Activated CD4-positive, alpha-beta T cell treated with anti-CD3 and anti-CD28 coated beads, Interleukin-2, amount 50 U/mL, for 4 hours (primary cell): ENCODE measurements at places on chromosomes 16 and 17.
A peak's percentile ranks its signal among the peaks of the same experiment; 100 is the strongest.

DNA sequence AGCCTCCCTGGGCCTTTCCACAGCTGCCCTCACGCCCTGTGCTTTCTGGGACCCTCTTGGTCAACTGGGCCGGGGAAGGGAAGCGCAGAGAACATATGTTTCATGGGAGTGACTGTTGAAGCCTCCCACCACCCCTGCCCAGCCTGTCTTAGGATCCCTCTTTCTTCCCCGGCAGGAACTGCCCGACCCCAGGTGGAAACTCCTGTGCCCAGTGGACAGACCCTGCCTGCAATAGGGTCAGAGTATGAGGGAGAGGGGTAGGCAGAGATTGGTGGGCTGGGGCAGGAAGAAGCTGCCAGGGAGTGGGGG, 10.5 kb downstream of the HEXIM2 start:
- DNase-seq, result no peak

DNA sequence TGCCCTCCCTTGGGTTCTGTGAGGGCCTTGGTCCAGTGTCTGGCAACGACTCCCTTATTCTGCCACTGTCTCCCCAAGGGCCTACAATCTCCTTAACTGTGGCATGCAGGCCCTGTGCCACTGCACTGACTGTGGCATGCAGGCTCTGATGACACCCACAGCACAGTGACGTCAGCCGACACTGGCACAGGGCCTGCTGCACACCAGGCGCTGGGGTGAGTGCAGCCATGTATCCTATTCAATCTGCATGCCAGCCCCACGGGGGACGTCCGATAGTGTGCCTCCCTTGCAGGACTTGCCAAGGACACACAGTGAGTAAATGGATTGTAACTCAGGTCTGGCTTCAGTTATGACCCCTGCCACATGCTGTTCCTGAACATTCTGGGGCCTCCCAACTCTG, 39.8 kb upstream of the RASD1 start:
- no peak for DNase-seq

DNA sequence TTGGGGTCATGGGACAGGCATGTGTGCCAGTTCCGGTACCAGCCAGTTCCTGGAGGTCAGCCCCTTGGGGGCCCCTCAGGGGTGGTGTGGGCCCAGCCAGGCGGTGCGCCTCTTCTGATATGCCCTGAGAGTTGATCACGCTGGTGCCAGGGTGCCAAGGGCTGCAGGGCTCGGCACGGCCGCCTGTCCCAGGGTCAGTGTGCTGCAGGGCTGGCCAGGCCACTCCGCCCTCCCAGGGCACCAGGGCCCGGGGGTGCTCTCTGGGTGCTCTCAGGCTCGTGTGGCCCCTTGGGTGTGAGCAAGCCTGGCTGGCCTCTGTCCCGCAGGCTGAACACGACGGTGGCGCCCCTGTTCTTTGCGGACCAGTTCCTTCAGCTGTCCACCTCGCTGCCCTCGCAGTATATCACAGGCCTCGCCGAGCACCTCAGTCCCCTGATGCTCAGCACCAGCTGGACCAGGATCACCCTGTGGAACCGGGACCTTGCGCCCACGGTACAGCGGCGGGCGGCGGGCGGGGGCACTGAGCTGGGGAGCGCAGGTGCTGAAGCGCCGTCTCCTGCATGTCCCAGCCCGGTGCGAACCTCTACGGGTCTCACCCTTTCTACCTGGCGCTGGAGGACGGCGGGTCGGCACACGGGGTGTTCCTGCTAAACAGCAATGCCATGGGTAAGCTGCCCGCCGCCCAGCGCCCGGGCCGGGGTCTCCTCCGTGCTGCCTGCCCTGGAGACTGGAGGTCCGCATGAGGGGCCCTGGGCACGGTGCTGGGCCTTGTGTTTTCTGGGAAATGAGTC, 6.0 kb downstream of the GAA start:
- DNase-seq, result no peak

DNA sequence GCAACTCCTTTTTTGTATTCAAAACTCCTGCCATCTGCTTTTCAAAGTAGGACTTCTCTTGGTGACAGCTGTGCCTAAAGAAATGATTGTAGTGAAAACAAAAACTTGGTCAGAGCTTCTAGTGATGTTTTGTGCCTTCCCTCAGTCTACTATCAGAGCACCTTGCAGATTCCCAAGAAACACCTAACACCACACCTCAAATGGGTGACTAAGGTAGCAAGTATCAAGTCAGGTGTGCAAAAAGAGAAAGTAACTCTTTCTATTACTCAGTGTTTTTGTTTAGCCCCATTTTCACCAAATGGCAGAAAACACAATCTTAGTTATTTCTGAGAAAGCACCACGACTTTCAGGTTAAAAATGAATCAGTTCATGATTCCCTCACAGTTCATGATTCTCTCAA, 2.0 kb upstream of the PMFBP1 start:
- no peak for DNase-seq

DNA sequence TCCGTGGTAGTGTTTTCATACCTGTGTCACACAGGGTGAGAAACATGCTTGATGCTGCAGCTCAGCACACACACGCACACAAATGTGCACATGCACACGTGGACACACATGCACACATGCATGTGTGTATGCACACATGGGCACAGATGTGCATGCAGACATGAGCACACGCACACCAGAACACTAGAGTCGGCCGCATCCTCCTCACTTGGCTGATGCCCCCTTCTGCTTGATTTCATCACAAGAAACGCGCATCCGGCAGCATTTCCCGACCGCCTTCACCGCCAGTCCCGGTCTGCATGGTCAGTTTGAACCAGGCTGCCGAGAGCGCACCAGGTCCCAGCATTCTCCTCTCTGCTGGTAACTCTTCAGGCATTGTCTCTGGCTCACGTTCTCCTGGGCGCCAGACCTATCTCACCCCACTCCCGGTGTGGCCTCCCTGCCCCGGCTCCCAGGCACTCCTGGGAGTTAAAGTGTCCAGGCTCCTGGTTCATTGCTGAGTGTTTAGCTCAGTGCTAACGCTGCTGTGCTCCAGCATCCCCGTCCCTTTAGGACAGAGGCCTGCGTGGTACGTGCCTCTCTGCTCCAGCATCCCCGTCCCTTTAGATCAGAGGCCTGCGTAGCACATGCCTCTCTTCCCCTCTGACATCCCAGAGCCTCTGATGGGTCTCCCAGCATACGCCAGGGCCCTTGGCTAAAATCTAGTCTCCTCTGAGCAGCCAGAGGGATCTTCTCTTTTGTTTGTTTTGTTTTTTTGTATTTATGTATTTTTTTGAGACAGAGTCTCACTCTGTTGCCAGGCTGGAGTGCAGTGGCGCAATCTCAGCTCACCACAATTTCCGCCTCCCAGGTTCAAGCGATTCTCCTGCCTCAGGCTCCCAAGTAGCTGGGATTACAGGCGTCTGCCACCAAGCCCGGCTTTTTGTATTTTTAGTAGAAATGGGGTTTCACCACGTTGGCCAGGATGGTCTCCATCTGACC, 16.0 kb downstream of the BAIAP2 start:
- DNase-seq, result no peak

- no peak for DNase-seq
These were observed 189.4 kb downstream of the CCDC182 start for GRCh38 chr17:57555636-57556175.

DNA sequence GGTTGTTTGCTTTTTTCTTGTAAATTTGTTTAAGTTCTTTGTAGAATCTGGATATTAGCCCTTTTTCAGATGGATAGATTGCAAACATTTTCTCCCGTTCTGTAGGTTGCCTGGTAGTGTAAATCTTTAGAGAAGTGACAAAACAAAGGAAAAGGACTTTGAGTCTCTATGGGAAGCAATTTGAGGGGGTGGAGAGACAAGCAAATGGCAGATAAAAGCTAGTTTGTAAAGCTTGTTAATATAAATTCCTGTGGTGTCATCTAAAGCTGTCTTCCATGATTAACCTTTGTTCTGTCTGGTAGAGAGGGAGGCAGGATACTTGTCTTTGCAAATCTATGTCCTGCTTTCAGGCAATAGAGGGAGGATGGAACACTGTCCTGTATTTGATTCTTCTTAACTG, 40.6 kb upstream of the CACNG4 start:
- no peak for DNase-seq

GRCh38 chr16:12288537-12289174, 312.1 kb downstream of the SNX29 start:
- no peak for DNase-seq

DNA sequence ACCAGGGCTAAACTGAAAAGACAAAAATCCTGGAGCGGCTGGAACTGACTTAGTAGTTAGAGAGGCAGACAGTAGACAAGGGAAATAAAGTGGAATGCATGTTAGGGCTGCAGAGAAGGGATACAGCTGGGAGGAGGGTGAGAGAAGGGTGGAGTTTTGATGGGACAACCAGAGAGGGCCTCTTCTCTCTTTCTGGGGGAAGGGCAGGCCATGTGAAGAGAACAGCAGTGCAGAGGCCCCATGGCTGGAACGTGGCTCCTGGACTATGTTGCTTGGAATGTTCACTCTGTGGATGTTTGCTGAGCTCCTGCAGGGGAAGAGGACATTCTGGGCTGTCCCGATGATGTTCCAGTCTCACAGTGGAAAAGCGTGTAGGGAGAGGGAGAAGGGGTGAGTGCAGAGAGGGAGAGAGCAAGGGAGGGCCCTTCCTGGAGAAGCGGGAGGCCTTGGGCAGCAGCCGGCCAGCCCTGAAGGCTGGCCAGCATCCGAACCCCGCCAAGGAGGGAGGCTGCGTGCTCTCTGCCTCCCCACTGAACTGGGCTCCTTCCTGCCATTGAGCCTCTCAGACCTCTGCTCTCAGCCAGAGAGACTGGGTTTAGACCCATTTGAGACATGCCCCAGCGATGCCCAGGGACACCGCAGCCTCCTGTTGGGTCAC, 33.1 kb upstream of the GSE1 start:
- no peak for DNase-seq

GRCh38 chr17:39485555-39485954, 24.3 kb downstream of the CDK12 start:
- DNase-seq, result no peak

DNA sequence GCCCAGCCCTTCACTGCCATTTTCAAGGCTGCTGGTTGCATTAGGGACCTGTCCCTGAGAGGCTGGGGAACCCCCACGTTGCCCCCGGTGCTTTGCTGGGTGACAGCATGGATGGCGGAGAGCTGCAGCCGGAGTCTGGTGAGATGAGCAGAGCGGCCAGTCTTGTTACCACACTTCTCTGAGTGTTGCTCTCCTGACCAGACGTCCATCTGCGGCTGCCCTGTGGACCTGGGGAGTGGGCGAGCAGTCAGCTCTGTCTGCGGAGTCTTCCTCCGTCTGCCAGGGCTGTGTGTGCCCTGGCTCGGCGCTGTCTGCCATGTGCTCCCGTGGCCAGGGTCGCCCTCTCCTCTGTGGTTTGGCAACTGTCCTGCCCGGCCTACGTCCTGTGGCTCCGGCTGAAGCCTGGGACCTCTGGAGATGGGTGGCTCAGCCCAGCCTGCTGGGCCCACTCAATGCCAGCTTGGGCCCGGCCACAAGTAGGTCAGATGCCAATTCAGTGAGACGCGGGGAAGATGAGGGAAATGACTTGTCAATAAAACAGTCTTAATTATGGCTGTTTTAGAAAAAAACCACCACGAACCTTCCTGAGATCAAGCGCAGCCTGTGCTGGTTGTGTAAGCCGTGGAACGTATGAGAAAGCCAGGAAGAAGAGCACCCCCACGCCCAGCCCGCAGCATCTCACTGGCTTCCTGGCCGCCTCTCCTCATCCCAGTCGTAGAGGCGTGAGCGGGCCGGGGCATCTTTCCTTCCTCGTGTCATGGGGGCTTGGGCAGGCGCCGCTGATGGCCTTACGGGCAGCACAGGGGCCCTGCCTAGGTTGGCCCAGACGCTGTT, 7.9 kb downstream of the KCTD5 start:
- DNase-seq, result no peak

- peak; percentile 24 for DNase-seq
These were observed 37.7 kb downstream of the RNF135 start for GRCh38 chr17:31008374-31009041.

DNA sequence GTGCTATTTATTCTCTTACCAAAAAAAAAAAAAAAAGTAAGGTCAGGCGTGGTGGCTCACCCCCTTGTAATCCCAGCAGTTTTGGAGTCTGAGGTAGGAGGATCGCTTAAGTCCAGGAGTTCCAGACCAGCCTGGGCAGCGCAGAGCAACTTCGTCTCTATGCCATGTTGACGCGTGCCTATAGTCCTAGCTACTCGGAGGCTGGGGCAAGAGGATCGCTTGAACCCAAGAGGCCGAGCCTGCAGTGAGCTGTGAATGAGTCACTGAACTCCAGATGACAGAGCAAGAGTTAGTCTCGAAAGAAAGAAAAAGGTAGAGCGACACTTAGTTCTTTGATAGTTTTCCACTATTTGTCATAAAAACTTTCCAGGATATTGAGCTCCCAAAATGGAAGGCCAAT, 1.4 kb upstream of the TENT4B start:
- DNase-seq, result no peak

GRCh38 chr17:78305801-78306200, 54.1 kb downstream of the SOCS3 start:
- DNase-seq, result no peak

DNA sequence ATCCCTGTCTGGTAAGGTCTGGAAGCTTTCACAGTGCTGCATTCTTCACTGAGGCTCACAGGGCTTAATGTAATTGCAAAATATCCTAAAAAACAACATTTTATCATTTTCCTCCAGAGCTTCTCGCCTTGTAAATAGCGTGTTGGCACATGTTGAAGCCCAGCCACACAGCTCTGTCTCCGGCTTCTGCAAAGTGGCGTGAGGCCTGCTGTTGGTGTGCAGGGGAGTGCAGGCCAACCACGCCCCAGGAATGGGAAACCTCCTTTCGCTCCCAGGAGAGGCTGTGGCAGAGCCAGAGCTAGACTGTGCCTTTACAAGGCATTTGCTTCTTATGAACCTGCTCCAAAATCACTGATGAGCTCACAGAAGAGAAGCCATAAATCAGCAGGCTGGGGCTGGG, 248.2 kb upstream of the MAF start:
- no peak for DNase-seq

- peak; percentile 83 for DNase-seq
These were observed 7.8 kb downstream of the SUPT4H1 start for GRCh38 chr17:58344047-58344790.

- DNase-seq, result no peak
These were observed 36.6 kb downstream of the RAB11FIP4 start for GRCh38 chr17:31428111-31428510.

- no peak for DNase-seq
These were observed 13.1 kb downstream of the ZSCAN10 start for GRCh38 chr16:3085868-3086595.

DNA sequence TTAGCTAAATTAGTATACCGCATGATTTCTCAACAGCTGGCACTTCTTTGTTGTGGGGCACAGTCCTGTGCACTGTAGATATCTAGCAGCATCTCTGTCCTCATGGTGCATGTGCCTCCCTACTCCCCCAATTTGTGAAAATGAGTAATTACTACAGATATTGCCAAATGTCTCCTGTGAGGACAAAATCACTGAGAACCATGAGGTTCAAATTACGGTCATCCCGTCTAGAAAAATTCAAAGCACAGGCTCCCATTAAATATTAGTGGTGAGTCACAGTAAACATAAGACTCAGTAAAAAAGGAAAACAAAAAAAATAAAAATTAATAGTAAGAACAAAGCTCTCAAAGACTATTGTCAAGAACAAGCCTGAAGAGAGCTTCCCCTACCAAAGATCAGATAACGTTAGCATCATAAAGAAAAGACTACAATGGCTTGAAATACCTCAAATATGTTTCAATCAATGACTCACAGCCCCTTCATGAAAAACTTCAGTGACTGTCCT, 57.8 kb downstream of the STH start:
- DNase-seq, result no peak

- no peak for DNase-seq
These were observed 1.2 kb downstream of the CDT1 start for GRCh38 chr16:88804552-88805339.
